ENCODE measurements at places on chromosomes 13 and 19.

DNA sequence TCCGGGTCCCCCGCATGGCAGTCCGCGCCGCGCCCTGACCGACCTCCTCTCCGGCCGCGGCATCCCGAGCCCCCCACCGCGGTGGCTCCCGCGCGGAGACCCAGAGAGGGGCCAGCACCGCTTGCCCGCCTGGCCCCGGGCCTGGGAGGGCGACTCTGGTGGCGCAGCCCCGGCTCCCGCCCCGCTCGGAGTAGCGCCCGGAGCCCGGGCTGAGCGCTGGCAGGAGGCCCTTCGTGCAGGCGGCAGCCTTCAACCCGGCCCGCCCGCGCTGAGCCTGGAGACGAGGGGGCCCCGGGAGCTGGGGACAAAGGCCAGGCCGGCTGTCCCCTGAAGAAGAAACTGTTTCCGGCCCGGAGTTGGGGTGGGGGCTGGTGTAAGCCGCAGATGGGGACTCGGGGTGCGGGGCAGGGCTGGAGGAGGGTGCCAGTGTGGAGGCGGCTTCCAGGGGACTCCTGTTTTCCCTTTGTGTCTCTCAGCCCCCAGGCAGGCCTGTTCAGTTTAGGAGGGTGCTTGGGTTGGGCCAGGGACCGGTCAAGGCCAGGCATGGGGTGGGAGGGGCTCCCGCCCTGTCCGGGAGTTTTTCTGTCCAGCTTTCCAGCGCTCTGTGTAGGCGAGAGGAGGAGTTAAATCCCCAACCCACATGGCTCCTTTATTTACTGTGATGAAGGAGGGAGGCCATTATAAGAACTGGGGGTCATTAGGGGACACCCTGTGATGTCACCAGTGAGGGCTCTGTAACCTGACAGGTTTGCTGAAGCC lies 935 bp downstream of the LRP3 start:
- no peak overlapping the region for H3K4me3 ChIP-seq
- peaks cover 3% of the 10 kb centered on the region for H3K4me1 ChIP-seq
- H3K27me3 ChIP-seq, result peaks cover 73% of the 10 kb centered on the region
- no peak for DNase-seq

DNA sequence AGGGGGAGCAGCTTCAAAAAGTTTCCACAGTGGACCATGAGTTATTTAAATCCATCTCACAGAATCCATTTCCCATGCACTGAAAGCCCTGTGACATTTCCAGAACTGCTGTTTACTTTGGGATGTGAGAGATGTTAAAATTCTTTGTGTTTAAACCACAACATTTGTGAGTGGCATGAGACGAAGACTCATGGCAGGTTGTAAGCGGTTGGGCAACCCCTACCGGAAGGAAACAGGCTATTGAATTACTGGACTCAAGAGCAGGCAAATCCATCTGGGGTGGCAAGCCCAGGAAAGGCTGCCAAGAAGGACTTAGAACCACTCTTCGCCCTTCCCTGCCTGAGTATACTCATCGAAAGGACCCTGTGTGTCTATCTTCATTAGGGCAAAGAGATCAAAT lies 22.3 kb upstream of the CLDN10 start:
- no peak overlapping the region for H3K4me3 ChIP-seq
- no peak overlapping the region for H3K27ac ChIP-seq
- no peak for DNase-seq
- no peaks in the 10 kb centered on the region for H3K4me1 ChIP-seq

GRCh38 chr13:94065741-94066140 lies 413.7 kb downstream of the DCT start:
- DNase-seq, result no peak
- H3K4me3 ChIP-seq, result no peak overlapping the region
- H3K27ac ChIP-seq, result no peak overlapping the region
- H3K27me3 ChIP-seq, result no peaks in the 10 kb centered on the region

- H3K27ac ChIP-seq, result peak overlapping the region; percentile 74
- H3K27me3 ChIP-seq, result no peaks in the 10 kb centered on the region
- H3K36me3 ChIP-seq, result peaks cover 2% of the 10 kb centered on the region
- no peak overlapping the region for H3K4me3 ChIP-seq
Observed at GRCh38 chr13:94312511-94313216, 166.8 kb downstream of the DCT start.

DNA sequence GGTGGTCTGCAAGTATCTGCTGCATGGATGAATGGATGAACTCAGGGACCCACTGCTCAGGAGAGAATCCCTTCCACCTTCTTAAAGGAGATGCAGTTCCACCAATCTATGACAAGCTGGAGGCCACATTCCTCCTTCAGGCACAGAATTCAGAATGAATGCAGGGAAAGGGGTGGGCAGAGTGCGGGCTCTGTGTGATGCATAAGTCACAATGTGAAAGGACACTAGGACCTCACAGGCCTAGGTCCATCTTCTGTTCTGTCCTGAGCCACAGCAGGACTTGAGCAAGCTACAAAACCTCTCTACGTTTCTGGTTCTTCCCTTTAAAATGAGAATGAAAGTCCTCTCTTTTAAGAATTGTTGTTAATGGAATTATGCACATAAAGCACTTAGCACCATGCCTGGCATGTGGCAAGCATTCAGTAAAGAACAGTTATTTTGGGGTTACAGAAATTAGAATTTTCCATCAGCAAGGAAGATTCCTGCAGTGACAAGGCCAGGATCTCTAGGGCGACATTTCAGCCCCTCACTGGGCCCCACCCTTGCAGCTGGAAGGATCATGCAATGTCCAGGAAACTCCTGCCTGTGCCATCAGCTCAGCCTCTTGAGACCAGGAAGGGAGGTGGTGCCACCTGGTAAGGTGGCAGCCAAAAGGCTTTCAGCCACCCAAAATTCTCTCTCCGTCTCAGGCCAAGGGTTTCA lies 38.7 kb downstream of the TSHZ3 start:
- DNase-seq, result no peak
- no peaks in the 10 kb centered on the region for H3K36me3 ChIP-seq
- H3K4me3 ChIP-seq, result no peak overlapping the region
- H3K27me3 ChIP-seq, result peaks cover 3% of the 10 kb centered on the region
- H3K4me1 ChIP-seq, result no peaks in the 10 kb centered on the region

GRCh38 chr13:46571189-46571908 lies 18.4 kb downstream of the LRCH1 start:
- no peak for DNase-seq
- H3K36me3 ChIP-seq, result peaks cover 8% of the 10 kb centered on the region
- no peak overlapping the region for H3K4me3 ChIP-seq
- H3K4me1 ChIP-seq, result peaks cover 18% of the 10 kb centered on the region

DNA sequence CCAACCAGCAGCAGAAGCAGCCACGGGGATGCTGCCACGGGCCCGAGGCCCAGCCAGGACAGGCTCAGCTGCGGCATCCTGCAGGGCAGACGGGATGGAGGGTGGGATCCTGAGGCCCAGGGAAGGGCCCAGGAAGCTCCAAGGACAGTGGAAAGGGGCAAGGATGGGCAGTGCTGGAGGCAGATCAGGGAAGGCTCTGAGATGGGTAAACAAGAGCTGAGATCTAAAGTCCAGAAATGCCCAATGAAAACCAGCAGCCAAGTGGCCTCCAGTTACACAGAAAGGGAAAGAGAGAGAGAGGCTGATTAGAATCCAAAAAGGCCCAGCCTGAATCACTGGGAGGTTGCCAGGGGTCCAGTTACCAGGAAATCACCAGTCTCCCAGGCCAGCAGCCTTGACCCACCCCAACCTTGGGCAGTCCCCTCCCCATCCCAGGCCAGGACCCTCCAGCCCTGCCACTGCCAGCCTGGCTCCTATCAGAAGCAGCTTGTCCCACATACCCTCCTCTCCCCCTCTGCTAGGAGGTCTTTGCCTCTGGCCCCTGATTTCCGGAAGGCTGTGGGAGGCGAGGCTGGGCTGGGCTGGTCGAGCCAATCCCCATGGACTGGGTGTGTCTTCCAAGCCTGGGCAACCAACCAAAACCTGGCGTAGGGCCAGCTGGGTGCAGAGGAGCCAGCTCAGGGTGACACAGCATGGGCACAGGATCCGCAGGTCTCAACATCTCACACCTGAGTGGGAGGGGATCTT lies at the start of gene CYP4F11:
TSS of gene CYP4F11 (minus strand) at position 198 of the 747 bp plus-strand sequence. CDS start at position 77, 121 bp downstream.
- H3K4me1 ChIP-seq, result no peaks in the 10 kb centered on the region
- H3K36me3 ChIP-seq, result peaks cover 4% of the 10 kb centered on the region
- no peak for DNase-seq
- no peak within 1 kb of the TSS for H3K27ac ChIP-seq
- H3K4me3 ChIP-seq, result no peak within 1 kb of the TSS

- no peak overlapping the region for H3K27ac ChIP-seq
- H3K27me3 ChIP-seq, result peaks cover 5% of the 10 kb centered on the region
- no peak overlapping the region for H3K4me3 ChIP-seq
Observed at GRCh38 chr13:39144941-39145533, 106.8 kb downstream of the NHLRC3 start.
